Cardiac muscle cell (in vitro differentiated cells and primary cell): ENCODE measurements at places on chromosomes 11 and 22. TPM values are rescaled to one million over a fixed set of nuclear protein-coding genes. Genes with fewer than 3 reads are reported as not detected.

DNA sequence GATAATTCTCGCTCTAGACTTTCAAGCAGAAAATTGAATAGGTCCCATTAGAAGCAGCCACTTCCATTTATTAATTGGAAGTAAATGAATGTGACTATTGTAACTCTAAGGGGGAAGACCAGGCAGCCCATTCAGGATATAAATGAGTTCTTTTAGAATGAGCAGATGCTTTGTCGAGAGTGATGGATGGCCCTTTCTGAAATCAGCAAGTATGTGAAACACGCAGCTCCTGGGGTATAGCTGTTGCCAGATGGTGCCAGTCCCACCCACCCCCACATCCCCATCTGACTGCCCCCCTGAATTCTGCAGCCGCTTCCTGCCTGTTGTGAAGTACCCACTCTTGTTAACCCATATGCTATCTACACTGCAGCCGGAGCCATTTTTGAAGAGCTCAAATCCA is 3.7 kb downstream of the SLC15A3 start:
- no peak for DNase-seq

GRCh38 chr11:37353192-37353591 is 755.2 kb upstream of the RAG2 start:
- DNase-seq = peak; percentile 56

GRCh38 chr22:36797911-36798673 is 18.7 kb downstream of the PVALB start:
- DNase-seq = no peak

- DNase-seq = no peak
Observed at GRCh38 chr22:19873960-19874306, 19.3 kb upstream of the GNB1L start.

GRCh38 chr11:23875176-23875850 is 621.5 kb upstream of the LUZP2 start:
- peak; percentile 25 for DNase-seq

DNA sequence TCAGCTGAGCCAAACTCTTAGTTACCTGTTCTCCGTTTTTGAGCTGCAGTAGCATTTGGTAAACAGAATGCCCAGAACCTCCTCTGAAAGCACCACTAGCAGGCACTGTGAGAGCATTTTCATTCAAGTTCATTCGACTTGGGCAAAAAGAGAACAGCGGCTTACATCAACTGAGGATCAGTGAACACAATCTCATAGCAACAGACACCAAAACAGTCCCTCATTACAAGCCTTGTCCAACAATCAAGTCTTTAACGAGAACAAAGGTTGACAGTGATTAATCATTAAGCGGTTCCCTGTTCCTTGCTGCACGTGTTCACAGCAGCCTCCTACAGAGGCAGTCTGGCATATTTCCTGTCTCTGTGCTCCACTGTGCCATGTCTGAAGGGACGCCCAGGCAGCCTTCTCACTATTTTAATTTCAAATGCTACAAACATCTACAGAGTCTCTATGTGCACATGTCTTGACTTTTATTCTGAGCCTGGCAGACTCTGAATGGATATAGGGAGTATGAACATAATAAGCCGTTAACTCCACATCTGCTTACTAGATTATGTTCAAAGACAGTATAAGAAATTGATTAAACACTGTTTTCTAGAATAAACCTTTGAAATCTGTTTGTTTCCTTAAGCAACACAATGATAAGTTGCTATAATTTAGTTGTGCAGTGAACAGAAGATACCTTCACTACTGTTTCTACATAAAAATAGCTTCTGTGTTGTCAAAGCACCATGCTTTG is 88.3 kb upstream of the MTMR2 start:
- DNase-seq = peak; percentile 27

- DNase-seq = no peak
Observed at GRCh38 chr11:32311346-32312065, 123.8 kb downstream of the WT1 start.

GRCh38 chr22:37433786-37434185 is 6.5 kb upstream of the ELFN2 start:
- no peak for DNase-seq

DNA sequence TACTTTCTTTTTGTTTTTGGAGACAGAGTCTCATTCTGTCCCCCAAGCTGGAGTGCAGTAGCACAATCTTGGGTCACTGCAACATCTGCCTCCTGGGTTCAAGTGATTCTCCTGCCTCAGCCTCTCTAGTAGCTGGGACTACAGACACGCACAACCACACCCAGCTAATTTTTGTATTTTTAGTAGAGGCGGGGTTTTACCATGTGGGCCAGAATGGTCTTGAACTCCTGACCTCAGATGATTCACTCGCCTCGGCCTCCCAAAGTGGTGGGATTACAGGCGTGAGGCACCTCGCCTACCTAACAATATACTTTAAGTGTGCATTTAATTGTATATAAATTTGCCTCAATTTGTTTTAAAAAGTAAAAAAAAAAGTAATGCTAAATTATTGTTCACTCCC is 38.4 kb downstream of the GRK3 start:
- no peak for DNase-seq

- no peak for DNase-seq
Observed at GRCh38 chr11:130055617-130056016, 14.1 kb upstream of the APLP2 start.

- no peak for DNase-seq
Observed at GRCh38 chr11:102081313-102081712, 28.9 kb upstream of the YAP1 start.

DNA sequence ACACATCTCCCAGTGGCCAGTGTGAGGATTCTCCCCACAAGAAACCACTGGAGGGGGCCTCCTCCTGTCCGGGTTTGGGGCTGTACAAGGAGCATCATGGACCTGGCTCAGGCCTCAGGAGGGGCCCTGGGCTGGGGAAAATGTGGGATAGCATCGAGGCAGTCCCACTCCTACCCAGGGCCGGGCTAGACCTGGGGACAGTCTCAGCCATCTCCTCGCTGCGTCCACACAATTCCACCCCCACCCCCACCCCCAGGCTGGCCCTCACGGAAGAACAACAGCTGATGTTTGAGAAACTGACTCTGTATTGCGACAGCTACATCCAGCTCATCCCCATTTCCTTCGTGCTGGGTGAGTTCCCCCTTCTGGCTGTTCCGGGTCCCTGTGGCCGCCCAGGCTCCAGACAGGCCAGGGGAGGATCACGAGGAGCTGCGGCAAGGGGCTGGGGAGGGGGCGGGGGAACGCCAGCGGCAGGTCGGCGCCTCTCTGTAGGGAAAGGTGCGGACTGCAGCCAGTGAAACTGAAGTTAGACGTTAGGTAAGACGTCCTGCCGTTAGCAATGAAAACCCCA is 4.8 kb downstream of the BEST1 start:
- DNase-seq = peak; percentile 57

GRCh38 chr22:35620624-35621251 is 3.6 kb upstream of the MB start:
- DNase-seq = peak; percentile 93

GRCh38 chr11:1548221-1549070 is 23.6 kb downstream of the DUSP8 start:
- DNase-seq = peak; percentile 55

The KCNQ1OT1 gene
- total RNA-seq = 3.1 and 8.8 TPM in 2 replicates

The OPCML gene
- 0.51 and 0.85 TPM in 2 replicates for total RNA-seq

The MPZL2 gene
- total RNA-seq = 0.39 TPM in 1 of 2 replicates, not detected in the other

The FOLR1 gene
- total RNA-seq = 0.88 and 1.8 TPM in 2 replicates

The ANO3 gene
- not detected in 2 replicates for total RNA-seq

The RFPL1 gene
- not detected in 2 replicates for total RNA-seq

The FAM181B gene
- 0.60 and 0.99 TPM in 2 replicates for total RNA-seq

The RIBC2 gene
- 0.60 and 0.67 TPM in 2 replicates for total RNA-seq
